Uterus (tissue), 4 donors: ENCODE measurements at places on chromosomes 7 and 10. TPM values are rescaled to one million over a fixed set of nuclear protein-coding genes. Genes with fewer than 3 reads are reported as not detected.

GRCh38 chr7:39880556-39880955 is 69.5 kb upstream of the CDK13 start:
- no peak for DNase-seq

GRCh38 chr7:33040803-33041516 is 21.6 kb downstream of the NT5C3A start:
- no peak for DNase-seq

DNA sequence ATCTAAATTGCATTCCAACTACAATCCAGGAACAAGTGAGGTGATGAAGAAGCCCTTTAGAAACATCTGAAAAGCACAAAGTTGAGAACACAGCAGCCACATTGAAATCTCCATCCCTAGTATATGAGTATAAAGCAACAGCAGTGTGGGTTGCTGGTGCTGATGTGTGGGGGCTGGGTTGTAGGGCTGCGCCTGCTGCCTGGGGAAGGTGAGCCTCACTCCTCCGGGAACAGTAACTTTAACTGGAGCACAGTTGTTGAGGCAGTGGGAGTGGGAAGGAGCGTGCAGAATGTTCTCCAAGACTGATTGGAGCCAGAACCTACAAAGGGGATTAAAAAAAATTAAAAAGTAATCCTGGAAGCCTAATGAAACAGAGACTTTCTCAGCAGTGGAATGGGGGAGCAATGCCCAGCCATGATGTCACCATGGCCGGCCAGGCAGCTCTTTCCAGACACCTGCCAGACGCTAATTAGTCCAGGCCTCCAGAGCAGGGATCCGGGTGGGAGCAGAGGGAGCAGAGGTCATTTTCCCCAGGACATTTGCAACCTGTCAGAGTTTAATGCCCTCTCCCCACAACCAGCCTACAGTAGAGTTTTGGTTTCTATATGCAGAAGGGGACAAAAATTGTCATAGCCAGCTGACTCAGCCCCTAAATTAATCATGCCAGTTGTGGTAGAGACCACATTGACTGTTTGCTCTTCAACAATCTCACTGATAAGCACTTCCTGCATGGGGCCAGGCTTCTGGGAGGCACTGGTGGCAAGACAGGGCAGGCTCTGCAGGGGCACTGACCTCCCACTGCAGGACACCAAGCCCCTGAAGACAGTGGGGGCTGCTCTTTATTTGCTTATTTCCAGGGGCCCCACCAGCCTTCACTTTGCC is 133.0 kb upstream of the ZNF32 start:
- no peak for DNase-seq

GRCh38 chr7:131381069-131381838 is 53.6 kb downstream of the MKLN1 start:
- no peak for DNase-seq

GRCh38 chr7:143477501-143478150 is at the start of gene TAS2R41:
Gene TAS2R41 (plus strand): TSS chr7:143477873. CDS start chr7:143477873, 0 bp downstream.
- no peak for DNase-seq

DNA sequence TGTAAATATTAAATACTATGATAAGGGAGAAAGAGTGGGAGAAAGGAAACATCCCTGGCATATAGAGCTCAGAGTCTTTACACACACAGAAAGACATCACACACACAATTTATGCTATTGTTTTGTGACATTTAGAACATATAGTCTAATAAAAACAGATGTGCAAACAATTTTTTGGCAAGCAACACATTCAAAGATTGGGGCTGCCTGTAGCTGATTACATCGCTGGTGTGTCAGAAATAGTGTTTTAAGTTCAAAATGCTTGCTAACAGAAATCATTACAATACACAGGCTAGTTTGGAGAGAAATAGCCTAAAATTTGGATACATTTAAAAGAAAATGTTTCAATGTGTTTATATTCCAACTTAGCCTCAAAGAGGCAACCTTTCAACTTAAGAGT is 256.7 kb upstream of the NPVF start:
- DNase-seq = no peak

DNA sequence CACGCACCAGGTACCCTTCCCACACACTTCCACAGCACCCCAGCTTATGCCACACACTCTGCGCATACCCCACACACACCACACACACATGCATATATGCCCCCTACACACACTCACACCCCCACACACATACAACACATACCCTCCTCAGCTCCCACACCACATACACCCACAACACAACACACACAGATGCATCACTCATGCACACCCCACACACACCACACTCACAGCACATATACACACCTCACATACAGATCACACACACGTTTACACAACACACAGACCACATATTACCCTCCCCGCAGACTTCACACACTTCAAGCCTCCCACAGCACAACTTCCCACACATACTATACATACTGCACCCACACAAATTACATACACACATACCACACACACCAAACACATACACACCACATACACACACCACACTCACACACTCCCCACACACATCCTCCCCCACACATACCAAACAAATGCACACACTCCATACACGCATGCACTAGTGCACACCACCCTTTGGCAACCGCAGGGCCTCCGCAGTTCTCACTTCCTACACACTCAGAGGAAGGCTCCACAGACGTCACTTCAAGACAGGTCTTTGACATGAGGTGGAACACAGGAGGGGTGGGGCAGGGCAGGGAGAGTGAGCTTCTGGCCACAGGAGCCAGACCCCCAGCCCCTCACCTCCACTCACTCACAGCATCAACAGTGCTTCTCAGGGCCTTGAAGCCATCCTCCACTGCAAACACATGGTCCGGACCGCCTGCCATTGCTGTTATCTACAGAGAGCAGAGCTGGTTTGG is 18.5 kb upstream of the ANTXRL start:
- no peak for DNase-seq

GRCh38 chr7:150428671-150429451 is 21.6 kb upstream of the GIMAP8 start:
- no peak for DNase-seq

DNA sequence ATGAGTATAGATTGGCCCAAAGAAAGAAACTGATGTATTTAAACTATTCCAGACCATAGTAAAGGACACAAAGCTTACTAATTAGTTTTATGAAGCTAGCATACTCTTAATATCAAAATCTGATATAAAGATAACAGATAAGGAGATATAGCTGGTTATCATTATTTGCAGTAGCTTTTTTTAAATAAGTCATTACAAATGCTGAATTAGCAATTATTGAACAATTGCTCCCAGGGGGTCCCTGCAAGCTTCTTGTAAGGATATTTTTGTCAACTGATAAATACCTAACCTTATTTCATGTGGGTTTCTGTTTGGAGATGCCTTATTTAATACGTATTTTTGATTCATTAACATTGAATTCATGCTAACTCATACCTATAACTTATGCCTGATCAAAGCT is 99.0 kb downstream of the RAB18 start:
- DNase-seq = no peak

DNA sequence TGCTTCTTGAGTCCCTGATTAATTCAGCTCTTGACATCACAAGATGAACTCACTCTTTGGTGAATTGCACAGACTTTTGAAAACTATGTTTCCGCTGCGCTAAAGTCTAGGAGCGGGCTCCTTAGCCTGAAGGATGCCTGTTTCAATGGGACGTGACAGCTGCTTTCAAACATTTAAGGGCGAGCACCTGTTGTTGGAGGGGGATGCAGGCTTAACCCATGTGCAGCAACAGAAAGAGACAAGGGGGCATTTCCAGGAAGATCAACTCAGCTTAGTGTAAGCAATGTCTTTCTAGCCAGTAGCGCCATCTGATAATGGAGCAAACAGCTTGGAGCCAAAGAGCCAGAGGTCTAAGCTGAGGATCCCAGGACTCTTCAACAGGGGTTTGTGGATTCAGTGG is 8.4 kb upstream of the PFKFB3 start:
- no peak for DNase-seq

DNA sequence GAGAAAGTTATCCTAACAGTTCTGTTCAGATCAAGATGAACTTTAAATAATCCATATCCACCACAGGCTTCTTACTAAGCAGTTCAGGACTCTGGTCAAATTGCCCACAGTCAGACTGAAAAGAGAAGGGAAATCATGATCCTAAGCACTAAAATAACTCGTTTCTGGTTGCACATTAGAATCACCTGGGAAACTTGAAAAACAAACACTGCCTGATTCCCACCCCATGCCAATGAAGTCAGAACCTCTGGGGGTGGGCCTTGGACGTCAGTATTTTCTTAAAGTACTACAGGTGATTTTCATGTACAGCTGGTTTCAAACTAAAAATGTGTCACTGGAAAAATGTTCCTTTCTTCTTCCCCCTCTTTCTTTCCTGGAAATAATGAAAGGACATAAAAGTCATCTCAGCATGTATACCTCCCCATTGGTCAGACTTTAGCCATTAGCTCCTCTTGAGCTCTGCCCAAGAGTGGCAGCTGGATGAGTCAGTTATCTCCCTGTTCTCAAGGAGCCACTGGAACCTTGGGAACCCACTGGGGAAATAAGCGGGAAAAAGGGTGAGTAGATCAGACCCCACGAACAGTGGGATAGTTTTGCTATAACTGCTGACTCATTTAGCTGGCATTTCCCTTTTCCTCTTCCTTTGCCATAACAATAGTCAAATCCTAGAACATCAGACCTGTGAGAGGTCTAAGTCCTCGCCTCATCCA is 75.3 kb upstream of the IL6 start:
- DNase-seq = no peak

DNA sequence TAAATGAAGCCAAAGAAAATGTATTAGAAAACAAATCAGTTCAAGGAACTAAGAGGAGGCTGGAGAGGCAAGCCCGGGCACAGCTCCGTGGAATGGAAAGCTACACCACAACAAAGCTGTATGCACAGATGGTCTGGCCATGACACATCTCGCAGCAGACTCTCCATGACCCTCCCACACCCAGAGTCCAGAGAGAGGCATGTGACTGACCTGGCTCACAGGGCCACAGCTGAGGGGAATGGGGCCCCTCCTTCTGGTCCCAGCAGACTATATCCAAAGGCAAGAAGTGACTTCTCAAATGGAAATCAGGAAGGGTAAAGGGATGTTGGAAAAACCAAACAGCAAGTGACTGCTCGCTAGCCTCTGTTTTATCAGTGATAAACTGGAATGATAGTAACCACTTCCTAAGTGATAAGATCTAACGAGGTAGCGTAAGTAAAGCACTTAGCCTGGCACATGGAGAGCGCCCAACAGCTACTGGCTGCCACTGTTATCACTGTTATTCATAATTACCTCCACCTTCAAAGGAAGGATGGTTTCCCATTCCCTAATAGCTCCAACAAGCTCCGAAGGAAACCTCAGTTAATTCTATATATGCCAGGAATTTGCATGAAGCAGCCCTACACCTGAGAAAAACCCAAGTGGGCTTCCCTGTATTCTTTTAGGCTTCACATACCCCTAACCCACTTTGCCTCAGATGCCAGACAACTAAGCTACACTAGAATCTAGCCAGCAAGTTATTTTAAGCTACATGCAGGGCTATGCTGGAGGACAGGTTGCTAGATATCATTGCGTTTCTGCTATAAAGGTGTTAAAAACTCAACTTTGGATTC is 8.4 kb downstream of the OSBPL3 start:
- DNase-seq = no peak

CTTNBP2 gene
- total RNA-seq = 87.9 TPM

OR13A1 gene
- not detected for total RNA-seq

- no peak for DNase-seq
Measured at GRCh38 chr10:83276971-83277370, 862.3 kb upstream of the GHITM start.

GRCh38 chr7:25625306-25625992 is 397.2 kb upstream of the NPVF start:
- DNase-seq = no peak

GRCh38 chr10:9825491-9826018 is 1192.1 kb upstream of the CELF2 start:
- no peak for DNase-seq

BAIAP2L1 gene
- total RNA-seq = 2.1 TPM

DNA sequence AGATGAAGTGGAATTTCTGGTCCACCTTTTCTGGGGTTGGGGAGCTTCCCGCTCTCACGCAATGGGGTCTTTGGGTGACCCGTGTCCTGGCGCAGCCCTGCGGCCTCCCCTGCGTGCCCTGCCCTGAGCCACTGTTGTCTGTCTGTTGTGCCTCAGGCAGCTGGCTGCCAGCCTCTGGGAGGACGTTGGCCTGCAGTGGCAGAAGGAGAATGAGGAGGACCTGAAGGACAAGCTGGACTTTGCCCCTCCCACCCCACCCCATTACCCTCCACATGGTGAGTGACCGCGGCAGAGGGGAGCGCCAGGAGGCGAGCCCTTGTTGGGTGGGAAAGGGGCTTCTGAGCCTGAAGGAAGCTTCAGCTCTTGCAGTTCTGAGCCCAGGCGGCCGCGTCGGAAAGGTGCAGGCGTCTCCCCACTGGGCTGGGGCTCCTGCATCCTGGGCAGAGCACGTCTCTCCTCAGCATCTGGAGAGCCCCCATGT is 14.2 kb upstream of the PRKAR1B start:
- DNase-seq = no peak

- no peak for DNase-seq
Measured at GRCh38 chr10:62985807-62986600, 147.1 kb upstream of the NRBF2 start.

SCART1 gene
- 8.2 TPM for total RNA-seq

GRCh38 chr10:3874990-3875841 is 90.2 kb upstream of the KLF6 start:
- no peak for DNase-seq

- no peak for DNase-seq
Measured at GRCh38 chr10:77392851-77393250, 244.8 kb downstream of the KCNMA1 start.

TUBB8 gene
- total RNA-seq = not detected

FKBP6 gene
- not detected for total RNA-seq

HECW1 gene
- not detected for total RNA-seq

- DNase-seq = no peak
Measured at GRCh38 chr7:116595063-116595462, 70.2 kb downstream of the CAV1 start.

GRCh38 chr10:14602807-14603533 is 171.7 kb downstream of the FAM107B start:
- DNase-seq = no peak

SLC4A2 gene
- 177 TPM for total RNA-seq

- no peak for DNase-seq
Measured at GRCh38 chr10:128398118-128398517, 271.9 kb upstream of the MKI67 start.
